Anterior cingulate cortex (tissue), 58 donors: ENCODE measurements at places on chromosomes 6 and 20.

- no peak for DNase-seq
These were observed 446.0 kb upstream of the IMPG1 start for GRCh38 chr6:76518443-76518842.

- no peak for DNase-seq
These were observed 6.3 kb downstream of the BRD2 start for GRCh38 chr6:32974541-32975308.

DNA sequence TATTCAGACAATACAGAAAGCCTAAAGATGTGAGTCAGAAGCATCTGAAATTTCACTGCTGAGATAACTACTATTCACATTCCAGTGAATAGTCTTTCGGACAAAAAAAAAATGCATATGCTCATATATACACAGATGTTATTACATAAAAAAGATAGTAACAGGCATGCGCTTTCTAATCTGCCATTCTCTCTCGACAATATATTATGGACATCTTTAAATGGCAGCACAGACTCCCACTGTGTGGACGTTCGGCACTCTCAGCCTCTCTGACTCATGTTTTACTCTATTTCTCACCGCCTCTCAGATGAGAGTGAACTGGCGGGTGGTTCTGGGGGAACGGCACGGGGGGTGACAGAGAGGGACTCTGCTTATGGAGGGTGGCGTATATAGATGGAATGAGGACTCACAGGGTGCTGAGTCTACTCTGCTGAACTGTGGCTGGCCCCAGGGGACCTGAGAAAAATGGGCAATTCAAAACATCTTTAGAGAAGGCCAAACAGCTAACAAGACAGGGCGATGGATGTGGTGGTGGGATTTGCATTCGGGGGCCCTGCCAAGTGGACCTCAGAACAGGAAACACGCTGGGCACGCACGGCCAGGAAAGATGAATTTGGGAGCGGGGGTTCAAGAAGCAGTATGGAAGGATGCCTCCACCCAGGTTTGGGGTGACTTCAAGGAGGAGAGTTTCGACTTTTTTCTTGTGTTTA lies 68.9 kb downstream of the MDGA1 start:
- peak; percentile 20 for DNase-seq

DNA sequence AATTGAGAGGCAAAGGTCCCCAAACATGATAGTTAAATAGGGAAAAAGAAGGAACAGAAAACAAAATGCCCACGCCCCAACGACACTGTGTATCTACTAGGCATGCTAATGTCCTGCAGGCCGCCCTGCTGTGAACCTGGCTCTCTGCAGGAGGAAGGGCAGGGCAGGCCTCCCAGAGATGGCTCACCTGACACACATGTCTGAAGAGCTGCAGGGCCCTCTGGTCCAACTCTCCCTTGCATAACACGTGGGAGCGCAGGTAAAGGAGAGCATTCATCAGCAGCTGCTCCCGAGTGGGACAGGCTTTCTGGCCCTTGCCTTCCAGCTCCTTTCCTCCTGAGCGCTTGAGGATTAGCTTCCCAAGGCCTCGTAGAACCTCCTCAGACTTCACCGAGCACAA lies 53.7 kb upstream of the LYRM2 start:
- no peak for DNase-seq

DNA sequence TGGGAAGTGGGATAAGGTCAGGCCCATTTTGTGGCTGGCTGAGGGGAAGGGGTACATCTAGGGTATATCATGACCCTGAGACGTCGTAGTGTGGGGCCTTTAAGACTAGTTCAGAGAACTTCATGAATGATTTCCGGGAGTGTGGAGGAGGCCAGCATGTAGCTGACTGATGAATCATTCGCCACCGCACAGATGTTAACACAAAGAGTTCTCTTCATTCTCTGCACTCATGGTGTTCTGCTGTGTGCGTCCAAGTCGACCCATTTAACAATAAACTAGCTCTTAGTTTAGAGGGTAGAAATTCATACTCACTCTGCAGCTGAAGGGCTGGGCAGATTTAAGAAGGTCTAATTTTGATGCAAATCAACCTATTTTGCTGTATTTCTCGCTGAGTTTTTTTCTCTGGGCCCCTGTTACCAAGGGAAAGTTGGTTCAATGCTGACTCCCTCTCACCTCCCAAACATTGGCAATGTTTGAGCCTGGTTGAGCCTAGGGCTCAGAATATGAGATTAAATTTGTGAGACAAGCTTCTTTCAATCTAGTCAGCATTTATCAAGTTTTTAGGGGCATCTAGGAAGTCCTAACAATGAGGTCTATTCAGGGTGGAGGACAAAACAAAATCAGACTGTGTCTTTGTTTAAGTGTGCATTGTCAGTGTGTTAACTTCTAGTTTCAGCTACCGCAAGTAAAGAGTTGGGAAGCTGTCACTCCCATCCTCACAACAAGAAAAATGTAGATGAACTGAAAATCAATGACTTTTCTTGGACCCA lies 106.8 kb upstream of the CBLN4 start:
- DNase-seq = peak; percentile 40
